ENCODE measurements at places on chromosomes 11 and 22. TPM values are rescaled to one million over a fixed set of nuclear protein-coding genes. Genes with fewer than 3 reads are reported as not detected.

- no peak for DNase-seq
Measured at GRCh38 chr11:125075242-125075625, 12.1 kb downstream of the SLC37A2 start.

GRCh38 chr11:5737091-5737490 is 843 bp downstream of the OR56B1 start:
- no peak for DNase-seq

GRCh38 chr11:41307296-41308080 is 152.0 kb downstream of the LRRC4C start:
- DNase-seq: no peak

DNA sequence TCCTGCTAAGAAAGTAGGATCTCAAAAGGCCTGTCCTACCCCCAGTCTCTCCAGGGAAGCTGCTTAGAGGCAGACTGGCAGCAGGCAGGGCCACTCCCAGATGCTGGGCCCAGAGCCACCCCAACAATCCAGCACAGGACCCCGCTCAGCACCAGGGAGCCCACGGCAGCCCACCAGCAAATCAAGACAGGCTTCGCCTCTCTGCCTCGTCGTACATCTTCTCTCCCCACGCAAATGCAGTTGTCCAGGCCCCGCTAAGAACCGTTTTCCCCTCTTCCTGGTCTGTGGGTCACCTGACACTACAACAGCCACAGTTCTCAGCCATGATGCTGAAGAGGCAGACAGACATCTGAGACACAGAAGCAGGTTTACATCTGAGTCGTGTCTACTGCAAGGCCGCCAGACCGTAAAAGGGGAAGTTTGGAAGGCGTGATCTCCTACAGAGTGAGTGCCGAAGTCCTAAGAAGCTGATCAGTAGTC is 51.1 kb downstream of the IGSF9B start:
- no peak for DNase-seq

GRCh38 chr11:75399344-75400145 is at the start of gene RPS3:
Gene RPS3, plus strand, starts transcription at chr11:75399518. Its CDS starts 30 bp downstream, at chr11:75399548.
- peak; percentile 95 for DNase-seq

DNA sequence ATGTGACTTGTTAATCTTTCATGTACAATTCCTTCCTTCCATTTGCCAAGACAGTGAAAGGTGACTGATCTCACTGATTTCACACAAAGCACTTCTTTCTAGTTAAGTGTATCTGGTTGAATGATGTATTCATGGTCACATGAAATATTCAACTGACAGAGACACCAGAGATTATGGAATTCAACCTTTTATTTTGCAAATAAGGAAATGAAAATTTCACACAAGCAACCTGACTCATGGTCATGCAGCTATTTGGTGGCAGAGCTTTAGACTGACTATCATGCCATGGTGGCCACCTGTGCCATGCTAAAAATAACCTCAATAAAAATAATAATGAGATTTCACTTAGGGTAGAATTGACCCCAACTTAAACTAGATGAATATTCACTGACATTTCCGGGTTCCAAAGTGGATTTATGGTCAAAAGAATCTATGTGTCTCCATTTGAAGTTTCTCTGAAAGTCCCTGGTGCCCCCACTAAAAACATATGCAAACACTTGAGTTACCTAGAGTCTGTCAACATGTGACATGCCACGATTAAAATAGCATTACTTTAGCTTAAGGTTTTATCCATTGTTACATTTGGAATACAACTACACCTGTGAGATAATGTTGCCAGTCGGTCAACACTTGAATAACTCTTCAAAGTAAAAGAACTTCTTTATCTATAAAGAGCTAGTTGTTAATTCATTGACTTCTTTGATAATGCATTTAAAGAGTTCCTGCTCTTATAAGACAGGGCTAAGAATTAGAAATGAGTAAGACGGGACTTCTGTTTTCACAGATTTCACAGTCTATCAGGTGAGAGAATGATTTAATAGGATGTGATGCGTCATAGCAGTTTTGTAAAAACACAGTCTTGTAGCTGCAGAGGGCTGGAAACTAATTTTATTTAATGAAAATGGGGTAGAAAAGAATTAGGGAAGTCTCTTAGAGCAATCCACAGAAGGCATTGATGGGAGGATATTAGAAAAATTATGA is 94.6 kb upstream of the OR9G4 start:
- no peak for DNase-seq

DNA sequence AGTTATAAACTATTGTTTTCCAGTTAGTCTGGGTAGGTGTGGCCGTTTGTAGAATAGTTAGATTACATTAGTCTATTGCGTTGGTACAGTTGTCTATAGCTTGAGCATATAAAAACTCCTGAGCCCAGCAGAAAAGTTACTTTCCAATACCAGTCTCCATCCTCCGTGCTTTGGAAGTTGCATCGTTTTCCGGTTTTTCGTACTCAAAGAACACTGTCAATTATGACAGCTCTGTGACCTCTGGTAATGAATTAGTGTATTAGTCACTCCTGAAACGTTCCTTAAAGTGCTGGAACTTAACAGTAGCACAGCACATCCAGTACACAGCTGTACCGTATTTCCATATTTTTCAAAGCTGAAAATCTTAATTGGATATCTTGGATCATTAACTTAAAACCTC is 808 bp upstream of the MSANTD2 start:
- peak; percentile 64 for DNase-seq

DNA sequence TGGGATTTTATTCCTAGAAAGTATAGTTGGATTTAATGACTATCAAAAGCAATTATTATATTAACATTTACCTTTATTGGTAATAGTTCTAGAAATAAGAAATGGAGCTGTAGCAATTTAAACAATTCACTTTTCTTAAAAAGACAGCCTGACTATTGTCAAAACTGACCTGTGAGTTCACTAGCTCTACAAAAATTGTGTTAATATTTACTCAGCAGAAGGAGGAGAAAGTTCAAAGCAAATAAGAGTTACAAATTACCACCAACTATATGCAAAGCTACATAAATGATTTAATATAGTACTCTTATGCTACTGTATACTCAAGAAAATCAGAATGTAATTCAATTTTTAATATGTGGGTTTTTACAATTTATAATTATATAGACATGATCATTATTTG is 310.0 kb downstream of the DCDC1 start:
- no peak for DNase-seq

GRCh38 chr11:44606472-44606871 is 41.0 kb downstream of the CD82 start:
- DNase-seq: no peak

The WDR74 gene
- 39.4 TPM for total RNA-seq

The BTBD18 gene
- not detected for total RNA-seq

The OVOL1 gene
- total RNA-seq: not detected

The DLG2 gene
- total RNA-seq: 0.51 TPM

Data from dermis blood vessel endothelial cell (primary cell).